T-helper 2 cell treated with Interferon-gamma antibody and Interleukin-4, amounts not matched to agents 5 μg/mL and 100 μg/mL, for 36 hours (primary cell): ENCODE measurements at places on chromosomes 4 and X.

GRCh38 chrX:42946544-42947194, 168.7 kb upstream of the PPP1R2C start:
- no peak for DNase-seq

- DNase-seq: no peak
These were observed 178.7 kb upstream of the FAT1 start for GRCh38 chr4:186902361-186902760.

DNA sequence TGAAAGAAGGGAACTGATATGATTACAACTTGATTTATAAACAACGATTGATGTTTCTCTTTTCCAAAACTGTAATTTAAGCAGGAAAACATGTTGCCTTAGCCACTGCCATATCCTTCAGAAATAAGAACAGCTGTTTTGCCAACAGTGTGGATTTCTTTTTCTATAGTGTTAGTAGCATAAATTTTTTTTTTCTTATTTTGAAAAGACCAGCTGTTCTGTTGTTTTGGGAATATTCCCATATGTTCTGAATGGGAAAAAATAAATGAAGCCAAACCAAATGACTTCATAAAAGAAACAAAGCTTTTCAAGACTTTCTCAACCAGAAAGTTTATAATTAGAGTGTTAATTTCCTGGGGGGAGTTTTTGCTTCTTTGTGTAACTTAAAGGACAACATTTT, 83.9 kb upstream of the ARHGAP24 start:
- DNase-seq: no peak

- DNase-seq: no peak
These were observed 14.8 kb upstream of the CXCR3 start for GRCh38 chrX:71632923-71633657.

GRCh38 chr4:151709587-151709986, 51.2 kb downstream of the GATB start:
- no peak for DNase-seq

DNA sequence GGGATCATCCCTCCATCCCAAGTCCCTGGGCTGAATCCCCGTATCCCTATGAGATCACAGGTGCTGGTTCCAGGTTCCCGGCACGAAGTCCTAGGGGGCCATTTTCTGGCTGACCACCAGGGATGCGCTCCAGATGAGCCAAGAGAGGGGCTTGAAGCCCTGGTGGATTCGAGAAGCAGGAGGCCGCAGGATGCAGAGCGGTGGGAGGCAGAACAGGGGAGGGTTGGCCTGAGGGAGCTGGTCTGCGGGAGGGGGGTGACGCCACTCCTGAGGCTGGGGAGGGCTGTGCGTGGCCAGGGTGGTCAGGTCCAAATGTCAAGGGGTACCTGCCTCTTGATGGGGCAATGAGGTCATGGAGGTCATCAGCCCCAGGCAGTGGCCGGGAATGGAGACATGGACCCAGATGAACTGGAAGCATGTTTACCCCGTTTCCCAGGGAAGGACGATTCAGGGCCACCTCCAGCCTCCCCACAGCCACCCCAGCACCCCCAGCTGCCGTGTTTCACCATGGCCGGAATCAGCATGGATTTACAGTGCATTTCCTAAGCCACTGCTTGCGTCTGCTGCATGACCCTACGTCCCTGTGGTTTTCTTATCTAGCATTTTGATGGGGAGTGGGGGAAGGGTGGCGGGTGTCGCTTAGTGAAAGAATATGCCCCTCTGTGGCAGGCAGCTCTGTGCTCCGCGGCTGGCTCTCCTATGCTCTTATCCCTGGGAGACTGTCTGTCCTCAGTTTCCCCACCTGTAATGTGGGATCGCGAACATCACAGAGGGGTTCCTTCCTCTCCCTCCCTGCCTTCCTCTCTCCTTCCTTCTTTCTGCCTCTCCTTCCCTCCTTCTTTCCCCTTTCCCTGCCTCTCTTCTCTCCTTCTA, 17.0 kb upstream of the HTRA3 start:
- no peak for DNase-seq

GRCh38 chr4:177967328-177967727, 525.1 kb upstream of the AGA start:
- DNase-seq: no peak

DNA sequence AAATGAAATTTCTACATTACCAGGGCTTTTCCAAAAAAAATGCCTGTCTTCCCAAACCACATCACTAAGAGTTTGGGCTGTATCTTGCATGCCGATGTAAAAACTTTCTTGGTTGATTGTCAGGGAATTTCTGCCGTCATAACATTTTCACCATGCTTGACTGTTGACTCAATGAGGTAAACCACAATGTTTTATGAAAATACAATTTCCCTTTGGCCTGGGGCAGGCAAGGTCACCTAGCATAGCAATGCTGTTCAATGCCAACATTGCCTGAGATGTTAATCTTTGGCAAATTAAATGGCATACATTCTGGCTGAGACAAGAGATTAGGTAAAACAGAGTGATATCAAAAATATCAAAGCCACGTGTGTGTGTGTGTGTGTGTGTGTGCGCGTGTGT, 137.1 kb upstream of the TBL1X start:
- DNase-seq: no peak

- no peak for DNase-seq
These were observed 35.0 kb upstream of the GK start for GRCh38 chrX:30618160-30618765.

- no peak for DNase-seq
These were observed 583 bp downstream of the GABRE start for GRCh38 chrX:151973851-151974335.

- no peak for DNase-seq
These were observed 136.0 kb downstream of the FAM53A start for GRCh38 chr4:1547856-1548826.

DNA sequence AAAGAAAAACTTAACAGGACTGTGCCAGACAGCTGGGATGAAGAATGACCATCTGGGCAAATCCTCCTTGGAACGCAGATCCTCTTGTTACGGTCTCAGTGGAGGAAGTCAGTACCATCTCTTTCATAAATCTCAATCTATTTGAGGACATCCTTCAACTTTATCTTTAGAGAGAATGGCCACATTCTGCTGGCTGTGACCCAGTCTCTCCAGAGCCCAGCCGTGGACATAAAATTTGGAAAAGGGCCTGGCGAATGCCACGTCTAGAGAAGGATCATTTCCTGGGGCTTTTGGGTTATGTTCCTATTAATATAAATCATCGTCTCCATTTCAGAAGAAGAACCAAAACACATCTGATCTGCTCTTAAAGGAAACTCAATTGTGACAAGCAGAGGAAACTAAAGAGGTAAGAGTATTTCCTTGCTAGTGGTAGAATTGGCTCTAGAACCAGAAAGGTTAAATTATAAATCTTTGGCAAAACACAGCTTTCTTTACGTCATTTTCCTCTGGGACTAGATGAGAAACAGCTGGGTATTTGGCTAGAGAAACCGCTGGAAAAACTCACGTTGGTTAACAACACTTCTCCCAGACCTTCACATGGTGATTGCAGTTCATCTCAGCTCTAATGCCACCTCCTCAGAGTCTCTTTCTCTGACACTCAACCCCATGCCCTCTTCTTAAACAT, 164.7 kb downstream of the CHIC2 start:
- no peak for DNase-seq

GRCh38 chrX:141176586-141177451, at the start of gene LDOC1:
TSS of gene LDOC1 (minus strand) at chrX:141177129. CDS start at chrX:141177021, 108 bp downstream.
- DNase-seq: peak; percentile 48

DNA sequence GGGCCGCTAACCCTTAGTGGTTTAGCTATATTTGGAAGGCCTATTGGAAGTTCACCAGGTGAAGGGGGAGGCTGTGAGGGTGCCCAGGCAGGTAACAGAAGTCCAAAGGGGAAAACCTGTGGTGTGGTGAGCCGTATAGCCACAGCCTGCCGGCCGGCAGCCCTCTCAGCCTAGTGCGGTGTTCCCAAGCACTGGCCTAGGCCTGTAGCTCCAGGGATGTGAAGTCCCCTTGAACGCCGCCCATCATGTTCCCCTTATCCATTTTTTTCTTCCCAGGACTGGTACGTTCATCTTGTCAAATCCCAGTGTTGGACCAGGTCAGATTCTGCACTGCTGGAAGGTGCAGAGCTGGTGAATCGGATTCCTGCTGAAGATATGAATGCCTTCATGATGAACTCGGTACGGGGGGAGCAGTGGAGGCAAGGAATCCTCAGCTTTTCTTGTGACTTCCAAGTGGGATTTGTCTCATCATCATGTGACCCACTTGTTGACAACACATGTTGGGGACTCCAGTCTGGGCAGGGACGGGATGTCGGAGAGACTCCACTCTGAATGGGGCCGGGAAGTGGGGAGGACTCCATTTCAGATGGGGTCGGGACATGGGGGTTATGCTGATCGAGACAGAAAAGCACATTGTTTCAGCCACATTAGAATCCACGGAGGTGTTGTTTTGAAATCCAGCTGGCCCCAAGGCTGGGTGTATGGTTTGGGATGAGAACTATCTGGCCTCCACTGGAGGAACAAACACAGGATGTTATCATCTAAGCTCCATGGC, 39.2 kb upstream of the MSANTD1 start:
- DNase-seq: no peak

DNA sequence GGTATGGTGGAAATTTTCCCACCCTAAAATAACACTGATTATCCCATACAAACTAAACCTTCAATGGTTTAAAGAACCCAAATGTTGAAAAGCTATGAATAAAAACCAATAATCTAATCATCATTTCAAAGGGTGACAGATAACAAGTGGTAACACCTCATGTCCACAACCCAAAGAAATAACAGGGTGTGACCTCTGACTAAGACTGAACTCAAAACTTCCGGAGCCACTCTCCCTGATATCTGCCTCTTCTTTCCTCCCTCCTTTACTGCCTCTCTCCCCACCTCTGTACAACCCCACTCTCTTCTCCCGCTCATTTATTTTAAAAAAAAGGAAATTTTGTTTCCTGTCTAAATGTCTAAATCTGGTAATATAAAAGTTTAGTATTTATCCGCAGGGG, 11.5 kb downstream of the FBXW7 start:
- no peak for DNase-seq

DNA sequence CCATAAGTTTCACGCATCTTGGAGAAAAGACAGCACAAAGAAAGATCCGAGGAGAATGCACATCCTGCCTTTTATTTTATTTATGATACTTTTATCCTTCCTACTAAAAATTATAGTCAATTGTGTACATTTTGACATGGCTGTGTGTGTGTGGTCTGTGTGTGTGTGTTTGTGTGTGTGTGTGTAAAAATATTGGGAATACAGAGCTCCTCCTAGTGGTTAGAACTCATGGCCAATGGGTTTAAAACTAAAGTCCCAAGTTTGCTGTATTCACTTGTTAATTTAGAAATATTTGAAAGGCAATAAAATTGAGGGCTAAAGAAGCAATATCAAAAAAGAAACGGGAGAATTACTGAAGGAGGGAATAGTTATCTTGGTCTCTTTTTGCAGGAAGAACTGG, 47.5 kb downstream of the NKX6-1 start:
- no peak for DNase-seq
